Stimulated activated CD8-positive, alpha-beta memory T cell treated with anti-CD3 and anti-CD28 coated beads, Interleukin-4, amount 100 ng/mL, for 1 hour (primary cell): ENCODE measurements at places on chromosomes 4 and X.

GRCh38 chrX:111086591-111087006 is 9.4 kb upstream of the PAK3 start:
- DNase-seq: no peak

DNA sequence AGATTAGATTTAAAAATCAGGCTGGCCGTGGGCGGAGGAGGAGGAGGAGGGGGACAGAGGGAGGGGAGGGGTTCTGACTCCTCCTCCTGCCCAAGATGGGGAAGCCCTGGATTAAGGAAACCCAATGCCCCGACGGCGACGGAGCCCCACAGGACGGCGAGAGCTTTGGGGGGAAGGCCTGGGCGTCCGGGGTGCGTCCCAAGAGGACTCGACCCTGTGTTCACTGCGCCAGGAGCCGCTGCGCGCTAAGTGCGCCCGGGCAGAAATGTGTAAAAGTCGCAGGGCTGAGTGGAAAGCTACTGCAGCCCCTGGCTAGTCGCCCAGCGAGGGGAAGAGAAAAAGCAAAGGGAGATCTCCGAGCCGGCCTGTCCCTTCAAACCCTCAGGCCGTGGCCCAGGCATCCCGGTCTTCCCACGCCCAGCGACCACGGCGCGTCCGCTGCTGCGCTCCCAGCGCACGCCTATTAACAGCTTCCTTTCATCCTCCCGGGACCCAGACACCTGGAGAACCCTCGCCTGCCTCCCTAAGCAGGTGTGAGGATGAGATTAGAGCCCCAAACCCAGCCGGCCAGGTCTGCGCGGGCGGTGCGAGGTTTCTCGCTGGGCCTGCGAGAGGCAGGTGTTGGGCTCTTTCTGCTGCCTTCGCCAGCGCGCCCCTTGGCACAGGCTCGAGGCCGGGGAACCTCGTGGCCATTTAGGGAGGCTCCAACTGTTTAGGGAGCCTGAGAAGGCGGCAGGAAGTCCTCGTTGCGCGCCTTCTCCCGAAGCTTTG is 1.4 kb upstream of the RPS6KA3 start:
- no peak for DNase-seq

GRCh38 chrX:103310555-103311398 is at the start of gene BEX2:
Gene BEX2, minus strand, starts transcription at chrX:103310990. Its CDS starts 1,014 bp downstream, at chrX:103309976.
- peak; percentile 49 for DNase-seq

DNA sequence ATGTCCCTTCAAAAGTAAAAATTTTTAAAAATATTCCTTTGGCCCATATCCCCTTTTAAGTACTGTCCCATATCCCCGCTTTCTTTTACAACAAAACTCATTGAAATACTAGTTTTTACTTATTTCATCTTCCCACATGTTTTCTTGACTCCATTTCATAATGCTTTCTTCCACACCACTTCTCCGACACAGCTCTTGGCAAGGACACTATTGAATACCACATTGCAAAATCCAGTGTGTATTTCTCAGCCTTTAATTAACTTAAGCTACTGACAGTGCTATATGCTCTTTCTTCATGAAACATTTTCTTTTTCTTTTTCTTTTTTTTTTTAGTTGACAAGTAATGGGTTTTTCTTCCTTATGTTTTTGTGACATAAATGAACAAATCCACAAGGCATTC is 28.8 kb downstream of the PRDM8 start:
- DNase-seq: no peak

DNA sequence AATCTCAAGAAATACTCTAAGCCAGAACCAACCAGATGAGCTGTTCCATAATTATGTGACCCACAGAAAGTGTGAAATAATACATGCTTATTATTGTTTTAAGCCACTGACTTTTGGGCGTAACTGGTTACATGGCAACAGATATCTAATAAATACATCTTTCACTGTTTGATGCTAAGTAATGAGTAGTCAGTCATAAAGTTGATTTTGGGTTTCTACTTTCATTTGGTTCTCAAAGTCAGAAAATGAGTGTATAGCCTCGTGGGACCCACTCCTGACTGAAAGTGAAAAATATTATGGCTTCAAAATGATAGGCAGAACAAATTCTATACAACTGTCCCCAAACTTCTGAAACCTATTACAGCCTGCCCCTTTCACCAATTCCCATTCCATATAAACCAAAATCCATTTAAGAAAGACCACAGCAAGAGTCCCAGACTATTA is 88.0 kb upstream of the CBR4 start:
- no peak for DNase-seq

GRCh38 chrX:109843963-109844751 is 111.1 kb upstream of the ACSL4 start:
- DNase-seq: no peak

GRCh38 chr4:92012899-92013867 is 290.6 kb upstream of the GRID2 start:
- DNase-seq: no peak

- DNase-seq: no peak
These were observed 53.0 kb downstream of the ZFX start for GRCh38 chrX:24202465-24203031.

- no peak for DNase-seq
These were observed 167.1 kb downstream of the NHS start for GRCh38 chrX:17542123-17542522.

GRCh38 chr4:3864742-3865721 is 98.8 kb downstream of the ADRA2C start:
- DNase-seq: no peak

DNA sequence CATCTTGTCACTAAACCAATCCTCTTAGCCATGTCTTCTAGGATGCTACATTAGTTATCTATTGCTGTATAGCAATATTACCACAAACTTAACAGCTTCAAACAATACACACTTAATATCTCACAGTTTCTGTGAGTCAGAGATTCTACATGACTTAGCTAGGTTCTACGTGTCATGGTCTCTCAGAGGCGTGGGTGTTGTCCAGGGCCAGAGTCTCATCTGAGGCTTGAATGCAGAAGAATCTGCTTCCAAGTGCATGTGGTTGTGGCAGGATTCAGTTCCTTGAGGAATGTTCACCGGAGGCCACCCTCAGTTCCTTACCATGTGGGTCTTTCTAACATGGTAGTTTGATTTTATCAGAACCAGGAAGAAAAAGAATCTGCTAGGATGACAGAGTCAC is 26.4 kb downstream of the PPP1R2C start:
- no peak for DNase-seq

DNA sequence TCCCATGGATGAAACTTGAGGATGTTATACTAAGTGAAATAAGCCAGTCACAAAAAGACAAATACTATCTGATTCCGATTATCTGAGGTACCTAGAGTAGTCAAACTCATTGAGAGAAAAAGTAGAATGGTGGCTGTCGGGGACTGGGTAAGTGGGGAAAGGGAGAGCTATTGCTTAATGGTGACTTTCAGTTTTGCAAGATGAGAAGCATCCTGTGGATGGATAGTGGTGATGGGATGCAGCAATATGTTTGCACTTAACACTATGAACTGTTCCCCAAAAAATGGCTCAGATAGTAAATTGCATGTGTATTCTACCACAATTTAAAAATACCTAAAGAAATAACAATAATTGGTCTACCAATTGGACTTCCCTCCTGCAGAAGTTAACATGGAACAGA is 181.5 kb downstream of the SHROOM3 start:
- no peak for DNase-seq

GRCh38 chr4:8207314-8207713 is 8.2 kb downstream of the SH3TC1 start:
- DNase-seq: no peak

GRCh38 chr4:141350122-141350905 is 129.6 kb downstream of the ZNF330 start:
- no peak for DNase-seq

DNA sequence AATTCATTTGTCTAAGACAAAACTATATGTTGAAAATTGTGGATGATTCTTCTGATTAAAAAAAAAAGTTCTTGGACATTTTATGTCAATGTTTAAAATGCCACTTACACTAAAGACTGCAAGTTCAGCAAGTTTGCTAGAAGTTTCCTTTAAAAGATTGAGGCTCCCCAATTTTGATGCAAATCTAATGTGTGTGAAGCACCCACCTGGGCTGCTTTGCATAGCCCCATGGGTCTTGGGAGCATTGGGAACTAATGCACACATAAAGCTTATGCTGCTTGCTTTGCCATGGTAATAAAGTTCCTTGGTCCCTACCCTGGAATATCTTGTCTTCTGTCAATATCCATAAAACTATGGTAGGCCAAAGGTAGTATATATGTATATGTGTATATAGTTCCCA is 725.9 kb upstream of the GRID2 start:
- no peak for DNase-seq

GRCh38 chr4:87853108-87853507 is 20.3 kb downstream of the MEPE start:
- no peak for DNase-seq

DNA sequence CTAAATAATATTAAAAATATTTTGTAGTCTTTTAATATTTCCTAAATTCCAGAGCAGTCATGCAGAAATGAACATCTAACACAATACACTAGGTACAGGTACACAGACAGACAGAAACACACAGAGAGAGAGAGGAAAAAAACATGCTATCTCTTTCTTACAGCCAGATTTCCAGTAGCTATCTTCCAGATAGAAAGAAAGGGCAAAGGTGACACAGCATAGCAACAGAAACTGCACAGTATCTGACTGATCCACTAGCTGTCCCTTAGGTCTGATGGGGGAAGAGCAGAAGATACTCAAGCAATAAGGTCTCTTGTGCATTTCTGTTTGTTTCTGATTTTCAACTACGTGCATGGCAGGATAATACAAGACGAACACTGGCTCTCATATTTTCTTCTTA is 7.8 kb downstream of the FBXW7 start:
- no peak for DNase-seq

GRCh38 chr4:41448934-41449333 is 89.0 kb upstream of the LIMCH1 start:
- DNase-seq: no peak

GRCh38 chr4:114668577-114668976 is 70.0 kb downstream of the UGT8 start:
- DNase-seq: no peak

DNA sequence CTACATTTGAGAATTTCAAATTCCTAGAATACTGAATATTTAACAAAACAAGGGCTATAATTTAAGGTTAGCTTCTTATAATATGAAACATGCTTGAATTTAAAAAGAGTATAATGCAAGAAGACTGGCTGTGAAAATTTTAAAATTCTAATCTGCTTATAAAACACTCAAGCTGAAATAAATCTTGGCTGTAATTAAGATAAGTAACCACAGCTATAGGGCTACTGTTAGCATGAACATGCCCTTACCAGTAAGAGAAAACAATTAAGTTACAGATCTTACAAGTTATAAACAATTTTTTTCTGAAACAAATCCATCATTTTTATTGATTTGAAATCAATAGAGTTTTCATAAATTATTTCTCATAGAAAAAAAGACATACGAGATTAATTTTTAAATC is 148.2 kb downstream of the INPP4B start:
- DNase-seq: no peak

- no peak for DNase-seq
These were observed 49.4 kb downstream of the LPAR4 start for GRCh38 chrX:78796916-78797315.

DNA sequence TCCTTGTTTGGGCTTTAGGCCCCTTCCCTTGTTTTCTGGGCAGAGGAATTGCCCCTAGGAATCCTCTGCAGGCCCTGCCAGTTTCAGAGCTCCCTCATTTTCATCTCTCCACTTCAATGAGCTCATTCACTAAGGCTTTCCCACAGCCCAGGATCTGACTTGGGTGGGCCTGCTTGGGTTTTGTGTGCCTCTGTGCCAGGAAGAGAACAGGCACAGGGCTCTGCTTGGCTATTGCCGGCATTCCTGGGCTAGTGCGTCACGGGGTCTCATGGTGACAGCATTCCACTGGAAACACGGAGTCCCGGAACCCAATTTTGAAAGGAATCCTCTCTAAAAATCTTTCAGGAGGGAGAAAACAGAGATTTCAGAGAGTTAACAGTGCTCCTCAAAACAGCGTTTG is 150.5 kb downstream of the VCX3A start:
- DNase-seq: no peak

GRCh38 chr4:81404294-81404693 is 67.4 kb downstream of the RASGEF1B start:
- no peak for DNase-seq

DNA sequence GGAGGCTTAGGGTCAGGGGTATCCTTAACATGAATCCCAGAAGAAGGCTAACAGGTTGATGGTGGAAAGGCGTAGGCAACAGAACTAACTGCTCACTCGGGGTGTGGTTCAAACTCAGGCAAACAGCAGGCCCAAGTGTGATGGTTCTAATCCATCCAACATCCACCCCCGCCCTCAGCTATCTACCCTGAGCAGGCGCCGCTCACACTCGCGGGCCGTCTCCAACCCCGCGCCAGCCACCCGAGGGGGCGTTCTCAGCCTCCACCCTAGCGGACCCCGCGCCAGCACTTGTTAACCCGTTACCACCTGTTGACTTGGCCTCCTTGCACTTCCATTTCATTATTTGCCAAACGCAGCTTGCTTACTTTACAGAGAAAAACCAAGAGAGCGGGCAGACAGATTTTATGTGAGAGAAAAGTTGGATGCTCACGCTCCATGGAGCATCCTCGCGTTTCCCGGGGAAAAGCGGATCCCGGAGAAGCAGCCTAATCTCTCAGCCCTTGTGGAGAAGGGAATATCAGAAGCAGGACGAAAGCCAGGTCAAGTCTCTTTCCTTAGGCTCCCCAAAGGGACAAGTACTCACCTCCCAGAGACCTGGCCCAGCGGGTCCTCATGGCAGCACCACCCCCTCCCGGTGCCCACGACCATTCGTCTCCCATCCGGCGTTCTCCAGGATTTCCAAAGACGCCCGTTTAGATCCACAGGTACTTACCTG is 773 bp downstream of the SNCA start:
- DNase-seq: no peak

DNA sequence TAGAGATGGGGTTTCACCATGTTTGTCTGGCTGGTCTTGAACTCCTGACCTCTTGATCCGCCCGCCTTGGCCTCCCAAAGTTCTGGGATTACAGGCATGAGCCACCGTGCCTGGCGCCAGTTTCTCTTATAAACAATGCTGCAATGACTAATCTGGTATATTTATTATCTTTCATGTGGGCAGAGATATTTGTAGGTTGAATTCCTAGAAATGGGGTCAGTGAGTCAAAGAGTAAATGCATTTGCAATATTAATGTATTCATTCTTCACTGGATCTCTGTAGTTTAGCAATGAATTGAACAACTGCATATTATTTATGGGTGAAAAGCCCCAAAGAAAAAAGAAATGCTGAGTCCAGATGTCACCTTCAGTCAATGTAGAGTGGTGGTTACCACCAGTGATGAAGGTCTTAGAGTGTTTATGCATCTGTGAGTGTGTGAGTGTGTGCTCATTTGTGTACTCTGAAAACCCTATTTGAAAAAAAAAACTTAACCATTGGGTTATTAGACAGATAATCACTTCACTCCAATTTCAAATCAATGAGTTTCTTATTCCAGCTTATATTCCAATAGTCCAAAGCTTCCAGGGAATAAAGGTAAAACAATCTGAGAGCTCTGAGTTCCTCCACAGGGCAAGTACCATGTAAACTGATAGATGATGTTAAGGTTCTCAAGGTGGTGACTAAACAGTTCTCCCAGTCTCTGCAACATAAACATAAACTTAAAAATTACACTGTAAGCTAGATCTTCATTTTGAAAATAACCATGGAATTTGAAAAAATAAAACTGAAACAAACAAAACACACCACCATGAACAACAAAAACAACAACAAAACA is 22.6 kb upstream of the CD38 start:
- no peak for DNase-seq

GRCh38 chrX:9291629-9292028 is 173.2 kb upstream of the TBL1X start:
- DNase-seq: no peak
